ENCODE measurements at places on chromosomes 2 and 18.

GRCh38 chr2:236501026-236501425, 68.6 kb upstream of the ACKR3 start:
- DNase-seq = no peak

- DNase-seq = no peak
Measured at GRCh38 chr18:36942264-36942663, 113.3 kb downstream of the KIAA1328 start.

DNA sequence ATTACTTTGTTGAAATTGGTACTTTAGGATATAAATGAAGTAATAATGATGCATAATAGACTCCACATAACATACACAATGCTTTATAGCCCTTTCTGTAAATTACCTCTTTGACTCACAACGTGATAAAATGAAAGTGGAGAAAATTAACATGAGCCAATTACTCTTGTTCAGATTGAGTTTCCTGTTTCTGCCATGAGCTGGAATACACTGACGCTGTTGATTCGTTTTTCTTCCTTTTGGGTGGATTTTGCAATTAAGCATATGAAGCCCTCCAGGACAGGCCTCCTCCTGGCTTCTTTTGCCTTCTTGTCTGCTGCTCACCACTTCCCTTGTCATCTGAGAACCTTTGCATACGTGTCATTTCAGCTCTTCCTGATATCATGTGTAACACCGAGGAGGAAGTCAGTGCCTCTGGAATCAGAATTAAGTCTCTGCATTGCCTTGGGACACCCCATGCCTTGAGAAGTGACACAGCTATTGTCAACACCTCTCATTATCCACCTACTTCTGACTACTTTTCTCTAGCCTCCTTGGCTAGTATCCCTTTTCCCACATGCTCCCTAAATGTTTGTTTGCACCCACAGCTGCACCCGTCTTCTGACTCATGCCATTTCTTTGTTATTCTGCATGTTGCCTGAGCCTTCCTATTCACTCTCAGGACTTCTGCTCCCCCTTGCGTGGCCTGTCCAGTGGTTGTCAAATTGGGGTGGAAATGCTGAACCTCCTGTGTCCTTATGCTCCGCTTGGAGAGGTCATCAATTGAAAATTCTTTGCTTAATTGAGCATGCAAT, 134.1 kb downstream of the FMNL2 start:
- DNase-seq = no peak

- DNase-seq = no peak
Measured at GRCh38 chr2:9165625-9166024, 41.0 kb upstream of the ASAP2 start.

GRCh38 chr2:151051574-151052220, 210.0 kb downstream of the RBM43 start:
- DNase-seq = peak; percentile 70

GRCh38 chr2:105400138-105400540, 1.3 kb upstream of the FHL2 start:
- DNase-seq = no peak

- DNase-seq = no peak
Measured at GRCh38 chr2:41856946-41857345, 190.9 kb upstream of the PKDCC start.
